ENCODE measurements at places on chromosomes 5 and 9. TPM values are rescaled to one million over a fixed set of nuclear protein-coding genes. Genes with fewer than 3 reads are reported as not detected.

The C9 gene
- total RNA-seq = 0.20 TPM

The AK6 gene
- 63.8 TPM for total RNA-seq

The PAPPA gene
- 2.5 TPM for total RNA-seq

The IER5L gene
- total RNA-seq = 17.4 TPM

The FABP6 gene
- not detected for total RNA-seq

The CA9 gene
- 6.9 TPM for total RNA-seq

The HCN1 gene
- under 0.01 TPM for total RNA-seq

The TMEM252 gene
- total RNA-seq = 0.20 TPM

The CDH9 gene
- total RNA-seq = not detected

The MARCOL gene
- not detected for total RNA-seq

The LCN6 gene
- not detected for total RNA-seq

The PPWD1 gene
- total RNA-seq = 46.4 TPM

The NEK6 gene
- total RNA-seq = 124 TPM

The DHFR gene
- 10.2 TPM for total RNA-seq

The MSMP gene
- not detected for total RNA-seq

The FUT7 gene
- total RNA-seq = not detected

The SH3TC2 gene
- total RNA-seq = 6.4 TPM

The SPATA31D4 gene
- total RNA-seq = not detected

The SLC4A9 gene
- not detected for total RNA-seq

The IFNA21 gene
- total RNA-seq = not detected

The CD274 gene
- total RNA-seq = 20.7 TPM

The ZNG1C gene
- 39.4 TPM for total RNA-seq

The PCDHA13 gene
- 2.2 TPM for total RNA-seq

The TAF11L10 gene
- total RNA-seq = not detected

The BASP1 gene
- total RNA-seq = 82.6 TPM

The LCN1 gene
- not detected for total RNA-seq

The PCDHB6 gene
- total RNA-seq = 0.40 TPM

The ST8SIA4 gene
- 3.9 TPM for total RNA-seq

The PRUNE2 gene
- 38.8 TPM for total RNA-seq

The IDNK gene
- total RNA-seq = 4.6 TPM

The PCA3 gene
- 0.05 TPM for total RNA-seq

The TNPO1 gene
- 176 TPM for total RNA-seq

The ZDHHC11B gene
- total RNA-seq = not detected

The SV2C gene
- total RNA-seq = not detected

The SOX30 gene
- 0.17 TPM for total RNA-seq

The MVB12B gene
- total RNA-seq = 1.0 TPM

The IL11RA gene
- 4.2 TPM for total RNA-seq

The PLPP7 gene
- 8.0 TPM for total RNA-seq

The PCDHGB4 gene
- 12.5 TPM for total RNA-seq

The GABRA6 gene
- not detected for total RNA-seq

The CD74 gene
- total RNA-seq = 25.4 TPM

Data from renal cortical epithelial cell (primary cell).